ENCODE measurements at places on chromosomes 3 and 15. TPM values are rescaled to one million over a fixed set of nuclear protein-coding genes. Genes with fewer than 3 reads are reported as not detected.

DNA sequence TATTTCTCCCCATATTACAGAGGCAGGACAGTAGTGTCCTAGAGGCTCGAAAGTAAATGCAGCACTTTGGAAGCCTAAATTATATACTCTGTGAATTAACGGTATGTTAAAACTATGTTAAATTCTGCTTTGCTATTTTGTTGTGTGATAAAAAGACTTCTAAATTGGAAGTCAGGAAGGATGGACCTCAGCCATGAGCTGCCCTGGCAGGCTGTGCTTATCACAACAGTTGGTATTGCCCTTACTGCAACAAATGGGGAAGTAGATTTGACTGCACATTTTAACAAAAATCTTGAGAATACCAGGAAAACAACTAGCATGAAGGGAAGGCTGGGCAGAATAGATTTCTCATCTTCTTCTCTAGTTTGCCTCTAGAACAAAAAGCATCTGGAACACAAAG, 706.6 kb downstream of the SI start:
- H3K4me3 ChIP-seq, result no peak overlapping the region
- no peaks in the 10 kb centered on the region for H3K27me3 ChIP-seq
- no peak for DNase-seq
- no peak overlapping the region for H3K27ac ChIP-seq
- H3K36me3 ChIP-seq, result no peaks in the 10 kb centered on the region
- H3K4me1 ChIP-seq, result no peaks in the 10 kb centered on the region

The ALDH1A3 gene
- total RNA-seq, result not detected

The CAPN3 gene
- 8.7 TPM for total RNA-seq

The CCR8 gene
- 1.3 TPM for total RNA-seq
